Glomerular endothelial cell (primary cell): ENCODE measurements at places on chromosomes 4 and X. TPM values are rescaled to one million over a fixed set of nuclear protein-coding genes. Genes with fewer than 3 reads are reported as not detected.

The TCEAL6 gene
- total RNA-seq = not detected in 2 replicates

The PPARGC1A gene
- total RNA-seq = 0.15 and 1.8 TPM in 2 replicates

The MRFAP1 gene
- total RNA-seq = 210 and 221 TPM in 2 replicates

The APLN gene
- 1,464 and 1,492 TPM in 2 replicates for total RNA-seq

The RBM46 gene
- not detected in 2 replicates for total RNA-seq

DNA sequence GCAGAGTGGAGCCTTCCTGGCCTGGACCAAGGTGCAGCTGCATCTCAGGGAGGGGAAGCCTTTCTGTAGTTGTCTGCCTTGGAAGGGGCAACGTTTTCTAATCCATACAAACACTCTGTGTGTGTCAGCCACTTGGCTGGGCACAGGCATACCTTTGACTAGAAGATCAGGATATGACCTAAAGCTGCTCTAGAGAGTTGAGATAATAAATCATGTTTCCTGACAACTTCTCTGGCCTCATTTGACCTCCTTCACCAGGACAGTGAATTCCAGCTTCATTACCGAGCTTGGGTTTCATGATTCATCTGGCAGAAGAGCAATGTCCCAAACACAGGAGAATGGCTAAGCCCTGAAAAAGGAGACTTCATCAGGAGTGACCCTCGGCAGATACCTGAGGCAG, 89.6 kb upstream of the KIT start:
- peak; percentile 3 for DNase-seq

DNA sequence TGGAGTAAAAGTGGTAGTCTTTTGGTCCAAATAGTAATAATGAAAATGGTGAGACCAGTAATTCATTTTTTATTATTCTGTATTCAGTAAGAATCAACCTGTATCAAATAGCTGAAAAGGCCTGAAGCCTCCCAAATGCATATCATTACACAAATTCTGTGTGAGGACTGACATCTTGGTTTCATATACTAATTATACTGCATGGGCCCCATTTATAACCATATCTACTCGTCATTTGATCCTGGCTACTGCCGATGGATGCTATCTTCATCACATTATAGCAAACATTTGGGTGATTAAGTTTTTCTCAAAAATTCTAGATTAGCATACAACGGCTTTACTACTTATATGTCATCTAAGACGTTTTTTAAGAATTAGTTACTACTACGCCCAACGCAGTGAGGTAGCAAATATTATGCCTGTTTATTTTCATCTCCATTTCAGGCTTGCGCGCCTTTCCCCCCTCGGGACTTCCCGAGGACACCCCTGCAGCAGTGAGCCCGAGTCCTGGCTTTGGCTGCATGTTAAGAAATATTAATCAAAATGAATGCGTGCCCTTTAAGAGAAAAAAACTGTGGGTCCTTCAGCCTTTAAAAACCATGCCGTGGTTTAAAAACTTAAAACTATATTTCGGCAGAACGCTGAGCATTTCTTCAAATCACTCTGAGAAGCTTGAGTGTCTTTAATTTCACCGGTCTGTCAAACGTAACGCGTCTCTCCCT, 814 bp upstream of the MMAA start:
- DNase-seq = no peak

- no peak for DNase-seq
These were observed 31.5 kb upstream of the ELF2 start for GRCh38 chr4:139208404-139208945.

DNA sequence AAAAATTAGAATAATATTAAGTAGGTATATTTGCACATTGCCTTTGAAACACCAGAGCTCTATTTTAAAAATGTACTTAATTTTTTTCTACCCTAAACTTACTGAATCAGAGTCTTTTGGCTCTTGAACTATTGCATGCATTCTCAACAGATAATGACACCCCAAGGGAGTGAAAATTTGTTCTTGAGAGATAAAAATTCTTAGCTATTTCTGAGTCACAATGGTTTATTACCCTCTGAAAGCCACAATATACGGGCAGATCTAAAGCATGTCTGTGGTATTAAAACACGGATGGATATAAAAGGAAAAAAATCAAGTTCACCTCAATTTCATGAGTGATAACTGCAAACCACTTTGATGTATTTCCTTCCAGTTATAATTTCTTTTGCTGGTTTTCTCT, 636.3 kb upstream of the FTHL17 start:
- DNase-seq = no peak

DNA sequence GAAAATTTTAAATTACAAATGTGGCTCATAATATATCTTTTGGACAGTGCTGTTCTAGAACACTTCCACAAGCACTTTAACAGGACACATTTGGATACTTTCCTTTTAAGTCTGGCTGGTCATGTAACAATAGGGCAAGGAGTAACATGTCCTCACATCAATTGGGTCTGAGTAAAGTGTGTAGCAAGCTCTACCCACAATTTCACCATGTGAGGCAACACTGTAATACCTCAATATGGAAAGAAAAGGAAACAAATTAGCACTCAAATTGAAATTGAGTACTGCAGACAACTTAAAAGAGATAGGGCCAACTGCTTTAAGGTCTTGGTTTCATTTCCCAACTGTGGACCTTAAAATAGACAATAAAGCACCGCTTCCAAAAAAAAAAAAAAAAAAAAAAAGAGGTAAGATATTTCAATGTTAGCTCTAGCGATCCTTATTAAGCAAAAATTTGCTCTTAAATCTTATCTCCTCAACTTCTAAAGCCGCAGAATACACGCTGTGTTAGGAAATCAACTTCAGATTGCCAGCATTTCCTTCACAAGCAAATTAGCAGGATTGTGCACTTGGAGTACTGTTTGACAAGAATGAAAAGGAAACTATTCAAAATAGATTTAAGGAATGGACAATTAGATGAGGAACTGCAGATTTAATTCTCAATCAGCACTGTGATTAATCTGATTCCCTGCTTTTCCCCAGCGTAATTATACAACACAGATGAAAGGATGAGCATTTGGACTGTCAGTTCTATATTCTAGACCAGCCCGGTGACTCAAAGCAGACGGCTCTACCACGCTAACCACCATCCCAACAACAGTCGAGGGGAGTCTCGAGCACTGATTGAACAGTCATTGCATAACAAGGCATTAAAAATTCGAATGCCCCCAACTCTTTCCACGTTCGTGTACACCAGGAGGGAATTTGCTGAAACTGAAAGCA, 1.6 kb downstream of the CASK start:
- no peak for DNase-seq

- no peak for DNase-seq
These were observed 654.5 kb downstream of the STIM2 start for GRCh38 chr4:27515140-27515539.

DNA sequence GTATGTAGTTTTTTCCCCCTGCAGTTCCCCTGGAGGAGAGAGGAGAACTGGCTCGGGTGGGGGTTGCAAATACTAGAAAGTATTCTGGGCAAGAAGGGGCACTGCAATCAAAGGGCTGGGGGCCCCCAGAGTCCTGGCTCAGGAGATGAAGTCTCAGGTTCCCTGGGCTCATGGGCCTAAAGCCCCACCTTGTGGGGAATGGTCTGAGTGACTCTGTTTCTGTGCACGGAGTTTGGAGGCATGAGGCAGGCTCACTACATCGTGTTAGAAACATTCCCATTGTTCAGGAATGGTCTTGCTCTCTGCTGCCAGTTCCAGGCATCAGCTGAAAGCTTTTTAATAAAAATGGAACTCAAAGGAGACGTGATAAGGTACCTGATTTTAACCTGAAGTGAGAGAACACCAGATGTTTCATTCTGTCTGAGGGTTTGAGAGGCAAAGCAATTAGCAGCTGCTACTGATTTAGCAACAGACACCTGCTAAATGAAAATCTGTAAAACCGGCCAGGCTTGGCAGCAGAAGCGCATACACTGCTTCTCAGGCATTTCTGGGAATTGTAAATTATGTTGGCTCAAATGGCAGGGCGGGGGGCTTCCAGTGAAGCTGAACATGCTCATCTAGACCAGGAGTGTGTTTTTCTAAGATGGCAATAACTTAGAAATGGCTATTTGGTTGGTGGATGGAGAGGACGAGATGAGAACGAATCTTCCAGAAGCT, 122.7 kb downstream of the TMEM164 start:
- no peak for DNase-seq

- DNase-seq = peak; percentile 54
These were observed 340.1 kb upstream of the CTSO start for GRCh38 chr4:156293657-156294297.

DNA sequence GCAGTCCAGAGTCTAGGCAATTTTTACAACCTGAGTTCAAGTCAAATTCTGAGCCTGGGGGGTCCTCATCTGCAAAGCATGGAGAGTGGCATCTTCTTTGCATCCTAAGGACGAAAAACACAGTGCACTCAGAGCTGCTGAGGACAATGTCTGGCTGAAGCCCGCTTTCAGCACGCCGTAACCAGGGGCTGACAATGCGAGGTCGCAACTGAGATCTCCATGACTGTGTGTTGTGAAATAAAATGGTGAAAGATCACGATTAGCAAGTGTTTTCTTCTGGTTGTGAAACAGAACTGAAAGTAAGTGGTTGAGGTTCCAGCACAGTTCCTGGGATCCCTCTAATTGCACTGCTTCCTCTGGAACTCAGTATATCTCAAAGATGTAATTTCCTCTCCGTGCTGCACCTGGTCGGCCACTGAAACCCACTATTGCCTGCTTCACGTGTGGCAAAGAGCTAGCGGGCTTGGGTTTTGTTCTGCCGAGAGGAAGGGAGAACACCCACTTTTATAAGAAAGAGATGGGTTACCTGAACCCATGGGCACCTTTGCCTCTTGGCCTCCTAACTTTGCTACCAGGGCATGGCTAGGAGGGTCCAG, 7.7 kb upstream of the F11 start:
- DNase-seq = no peak

DNA sequence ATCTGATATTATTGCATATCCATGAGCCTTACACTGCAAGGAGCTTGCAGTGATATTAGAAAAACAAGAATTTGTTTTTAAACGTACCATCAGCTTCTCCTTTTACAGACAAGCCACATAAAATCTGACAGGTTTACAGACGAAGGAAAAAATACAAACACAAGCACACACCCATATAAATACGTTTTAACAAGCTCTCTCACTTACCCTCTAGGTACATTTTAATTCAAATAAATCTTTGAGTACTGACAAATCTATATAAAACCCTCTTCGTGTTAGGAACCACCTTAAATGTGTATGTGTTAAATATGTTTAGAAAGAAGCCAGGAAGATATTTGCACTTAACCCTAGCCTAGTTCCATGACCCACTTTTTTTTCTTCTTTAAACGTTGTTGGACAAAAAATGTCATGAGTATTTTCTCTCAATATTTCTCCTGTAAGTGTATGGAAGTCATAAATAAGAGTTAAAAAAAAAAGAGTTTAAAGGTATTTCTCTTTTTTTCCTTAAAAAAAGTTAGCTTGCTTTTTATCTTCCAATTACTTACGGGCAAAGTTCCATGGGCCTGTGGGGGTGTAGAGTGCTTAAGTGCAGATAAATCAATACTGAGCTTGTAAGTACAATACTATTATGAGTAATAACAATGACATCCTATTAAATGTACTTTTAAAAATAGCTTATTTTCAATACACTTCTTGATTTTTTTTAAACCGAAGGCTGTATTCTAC, 1.5 kb downstream of the ARAP2 start:
- no peak for DNase-seq

- DNase-seq = no peak
These were observed 1015.7 kb downstream of the TECRL start for GRCh38 chr4:63393544-63393943.

GRCh38 chr4:31041385-31041784, 321.2 kb downstream of the PCDH7 start:
- DNase-seq = no peak

- no peak for DNase-seq
These were observed 23.1 kb upstream of the ELF2 start for GRCh38 chr4:139200102-139200501.
